ENCODE measurements at places on chromosomes 16 and 17.
A peak's percentile ranks its signal among the peaks of the same experiment; 100 is the strongest.

DNA sequence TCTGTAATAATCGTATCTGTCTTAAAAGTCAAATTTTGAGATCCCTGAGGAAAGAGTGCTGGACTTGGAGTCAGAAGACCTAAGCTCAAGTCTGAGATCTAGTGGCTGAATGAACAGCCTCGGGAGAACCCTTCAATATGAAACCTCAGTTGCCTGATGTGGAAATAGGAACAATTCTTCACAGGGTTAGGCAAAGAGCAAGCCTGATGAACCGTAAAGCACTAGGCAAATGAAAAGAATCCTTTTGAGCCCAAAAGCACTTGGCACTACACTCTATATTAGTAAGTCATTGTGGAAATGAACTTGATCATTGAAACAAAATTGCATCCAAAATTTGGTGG is 20.2 kb downstream of the TXNDC11 start:
- DNase-seq: no peak

DNA sequence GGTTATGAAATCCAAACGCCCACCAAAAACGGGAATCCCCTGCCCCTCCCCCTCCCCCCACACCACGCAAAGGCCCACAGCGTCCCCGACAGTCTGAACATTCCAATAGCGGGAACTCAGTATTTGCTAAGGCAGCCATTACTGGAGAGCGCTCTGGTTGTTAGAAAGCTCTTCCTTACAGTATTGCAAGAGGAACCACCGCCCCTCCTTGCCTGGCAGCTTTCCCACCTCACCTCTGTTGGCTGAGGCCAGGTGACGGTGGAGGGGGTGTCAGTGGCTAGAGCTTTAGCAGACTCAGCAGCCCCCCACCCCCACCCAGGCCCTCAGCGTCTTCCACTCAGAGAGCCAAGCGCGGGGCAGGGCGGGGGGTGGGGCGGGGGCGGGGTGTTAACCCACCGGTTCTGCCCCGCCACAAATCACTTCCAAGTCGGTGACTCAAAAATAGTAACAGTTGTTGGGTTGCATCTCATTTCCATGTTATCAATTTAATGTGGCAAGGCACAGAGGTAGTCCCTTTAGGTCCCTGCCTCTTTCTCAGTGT is 2.2 kb upstream of the PLEKHH3 start:
- DNase-seq: no peak

GRCh38 chr17:36088670-36089338 is 1.1 kb downstream of the CCL3 start:
- no peak for DNase-seq

GRCh38 chr17:58338841-58339754 is 10.5 kb upstream of the TSPOAP1 start:
- no peak for DNase-seq

DNA sequence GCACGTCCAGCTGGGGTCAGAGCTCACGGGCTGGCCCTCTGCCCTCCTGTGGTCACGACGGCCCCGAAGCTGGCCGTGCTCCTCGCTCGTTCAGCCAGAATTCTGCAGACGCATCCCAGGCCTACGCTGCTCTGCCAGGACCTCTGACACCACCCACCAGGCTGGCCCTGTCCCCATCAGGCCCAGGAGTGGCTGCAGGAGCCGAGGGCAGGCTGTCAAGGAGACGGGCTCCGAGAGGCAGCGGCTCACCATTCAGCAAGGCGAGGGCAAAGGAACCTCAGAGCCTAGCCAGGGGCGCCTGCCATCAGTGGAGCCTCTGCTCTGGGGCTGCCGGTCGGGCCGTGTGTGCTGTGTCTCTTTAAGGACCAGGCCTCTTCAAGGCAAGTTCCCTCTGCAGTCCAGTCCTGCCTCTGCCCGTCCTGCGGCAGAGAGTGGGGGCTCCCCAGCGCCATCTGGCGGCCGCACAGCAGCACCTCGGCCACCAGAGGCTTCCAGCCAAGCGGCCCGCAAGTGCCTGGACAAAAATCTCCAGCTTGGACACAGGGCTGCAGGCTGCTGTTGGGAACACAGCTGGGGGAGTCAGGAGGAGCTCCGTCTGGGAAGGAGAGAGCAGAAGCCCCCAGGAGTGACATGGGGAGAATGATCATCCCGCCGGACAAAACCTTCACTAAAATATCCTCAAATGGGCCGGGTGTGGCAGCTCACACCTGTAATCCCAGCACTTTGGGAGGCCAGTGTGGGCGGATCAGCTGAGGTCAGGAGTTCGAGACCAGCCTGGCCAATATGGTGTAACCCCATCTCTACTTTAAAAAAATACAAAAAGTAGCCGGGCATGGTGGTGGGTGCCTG is 7.4 kb upstream of the ABR start:
- peak; percentile 71 for DNase-seq

DNA sequence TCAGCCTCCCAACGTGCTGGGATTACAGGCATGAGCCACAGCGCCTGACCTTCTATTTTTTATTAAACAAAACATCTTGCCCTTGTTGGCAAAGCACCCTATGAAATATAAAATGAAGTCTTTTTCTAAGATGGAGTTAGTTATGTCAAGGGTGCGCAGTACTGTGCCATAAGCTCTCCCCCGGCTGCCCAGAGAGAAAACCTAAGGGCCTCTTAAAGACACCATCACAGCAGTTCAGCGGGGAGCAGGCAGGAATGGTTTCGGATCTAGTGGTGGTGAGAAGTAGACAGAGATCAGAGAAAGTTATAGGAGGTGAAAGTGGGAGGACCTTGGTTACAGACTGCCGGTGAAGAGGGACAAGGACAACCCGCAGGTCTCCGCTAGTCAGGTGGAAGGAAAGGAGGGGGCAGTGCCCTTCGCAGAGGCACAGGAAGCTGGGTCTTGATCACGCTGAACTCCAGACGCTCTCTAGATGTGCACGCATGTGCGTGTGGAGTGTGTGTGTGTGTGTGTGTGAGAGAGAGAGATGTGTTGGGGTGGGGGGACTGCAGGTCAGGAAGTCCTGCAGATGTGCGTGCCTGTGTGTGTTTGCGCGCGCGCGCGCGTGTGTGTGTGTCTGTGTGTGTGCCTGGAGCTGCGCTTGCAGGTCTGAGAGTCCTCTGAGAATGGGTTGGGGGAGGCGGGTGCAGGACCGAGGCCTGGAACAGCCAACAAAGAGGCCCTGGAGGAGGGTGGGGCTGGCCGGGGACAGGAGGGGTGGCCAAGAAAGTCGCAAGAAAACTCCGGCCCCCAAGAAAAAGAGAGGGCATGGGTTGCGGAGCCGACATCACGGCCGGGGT is 748 bp upstream of the CMTM3 start:
- no peak for DNase-seq

DNA sequence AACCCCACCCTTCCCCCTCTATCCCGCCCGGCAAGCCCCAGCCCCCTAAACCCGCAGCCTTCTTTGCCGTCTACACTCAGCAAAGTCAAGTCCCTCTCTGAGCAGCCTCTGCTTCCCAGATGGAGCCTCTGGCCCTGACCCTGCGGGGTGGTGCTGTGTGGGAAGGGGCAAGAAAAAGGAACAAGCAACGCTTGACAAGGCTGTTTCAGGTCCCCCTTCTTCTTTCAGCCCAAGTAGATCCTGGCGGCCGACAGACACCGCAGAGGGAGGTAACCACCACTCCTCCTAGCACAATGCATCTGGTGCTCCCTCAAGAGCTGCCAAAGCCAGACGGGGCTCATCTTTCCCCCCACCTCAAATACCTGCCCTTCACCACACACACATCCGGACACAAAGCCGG is 178.3 kb downstream of the ENGASE start:
- DNase-seq: no peak

- DNase-seq: peak; percentile 67
Measured at GRCh38 chr17:74961657-74962350, 10.8 kb downstream of the HID1 start.

DNA sequence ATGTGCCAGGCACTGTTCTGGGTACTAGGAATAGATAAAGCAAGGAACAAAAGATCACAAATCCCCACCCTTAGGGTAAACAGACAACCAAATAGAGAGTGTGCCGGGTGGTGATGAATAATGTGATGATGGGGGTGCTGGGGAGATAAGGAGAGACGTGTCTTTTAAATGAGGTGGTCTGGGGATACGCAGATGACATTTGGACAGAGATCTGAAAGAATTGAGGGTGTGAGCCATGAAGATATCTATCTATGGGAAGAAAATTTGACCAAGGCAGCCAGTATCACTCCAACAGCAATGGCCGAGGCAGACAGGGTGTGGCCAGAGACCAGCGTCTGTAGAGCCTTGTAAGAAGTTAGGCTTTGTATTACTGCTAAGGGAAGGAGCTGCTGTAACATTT is 165.3 kb downstream of the MRTFB start:
- DNase-seq: no peak

DNA sequence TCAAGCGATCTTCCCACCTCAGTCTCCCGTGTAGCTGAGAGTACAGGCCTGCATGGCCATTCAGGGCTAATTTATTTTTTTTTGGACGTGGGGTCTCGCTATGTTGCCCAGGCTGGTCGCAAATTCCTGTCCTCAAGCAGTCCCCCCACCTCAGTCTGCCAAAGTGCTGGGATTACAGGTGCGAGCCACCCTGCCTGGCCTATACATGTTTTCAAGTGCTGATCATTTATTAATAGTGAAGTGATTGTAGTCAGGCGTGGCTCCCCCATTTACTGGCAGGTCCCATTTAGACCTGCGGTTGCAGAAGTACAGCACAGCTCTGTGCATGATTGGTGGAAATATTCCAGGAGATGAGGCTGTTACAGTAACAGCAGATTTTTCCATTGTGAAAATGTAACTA is 8.4 kb downstream of the FOXK2 start:
- no peak for DNase-seq

DNA sequence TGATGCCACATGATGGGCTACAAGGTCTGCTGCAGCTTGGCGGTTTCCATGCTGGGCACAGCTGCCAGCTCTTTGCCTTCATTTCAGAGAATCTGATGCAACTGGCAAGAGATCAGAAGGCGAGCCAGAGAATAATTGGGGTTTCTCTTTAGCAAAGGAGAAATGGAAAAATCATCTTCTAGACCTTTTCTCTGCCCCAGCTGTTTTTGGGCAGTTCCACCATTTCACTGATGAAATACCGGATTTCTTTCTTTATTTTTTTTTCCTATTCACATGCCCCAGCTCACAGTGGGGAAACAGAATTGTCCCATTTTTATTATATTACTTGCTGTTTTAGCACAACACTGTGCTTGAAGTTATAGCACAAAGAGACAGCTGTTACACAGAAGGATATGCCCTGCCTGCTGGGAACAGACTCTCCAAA is 439.3 kb upstream of the GOT2 start:
- no peak for DNase-seq

DNA sequence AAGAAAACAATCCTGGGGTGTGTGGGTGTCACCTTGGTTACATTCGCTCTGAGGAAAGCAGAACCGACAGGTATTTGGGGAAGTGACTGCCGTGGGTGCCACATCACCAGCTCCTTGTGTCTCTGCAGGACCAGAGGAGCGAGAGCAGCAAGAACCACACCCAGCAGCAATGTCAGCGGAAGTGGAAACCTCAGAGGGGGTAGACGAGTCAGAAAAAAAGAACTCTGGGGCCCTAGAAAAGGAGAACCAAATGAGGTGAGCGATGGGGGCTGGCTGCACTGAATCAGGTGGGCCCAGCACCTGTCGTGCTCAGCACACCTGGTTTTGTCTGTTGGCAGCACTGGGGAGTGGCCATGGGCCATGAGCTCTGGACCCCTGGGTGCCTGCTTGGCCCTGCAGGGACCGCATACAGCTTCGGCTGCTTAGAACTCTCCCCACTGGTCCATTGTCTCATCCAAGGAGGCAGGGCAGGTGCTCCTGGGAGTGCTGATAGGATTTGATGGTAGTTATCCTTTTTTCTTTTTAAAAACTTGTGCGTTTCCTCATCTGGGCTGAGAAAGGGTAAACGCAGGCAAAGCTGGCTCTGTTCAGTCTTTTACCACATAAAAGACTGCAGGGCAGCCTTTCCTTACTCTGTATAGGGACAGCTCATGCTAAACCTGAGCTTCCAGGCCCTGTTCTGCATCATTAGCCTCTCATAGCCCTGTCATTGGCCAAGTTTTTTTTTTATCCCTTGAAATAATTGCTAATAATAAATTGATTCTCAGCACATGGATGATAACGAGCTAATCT is 29.4 kb downstream of the HMOX2 start:
- no peak for DNase-seq

- DNase-seq: no peak
Measured at GRCh38 chr17:36705874-36706731, 104.7 kb downstream of the MRM1 start.

DNA sequence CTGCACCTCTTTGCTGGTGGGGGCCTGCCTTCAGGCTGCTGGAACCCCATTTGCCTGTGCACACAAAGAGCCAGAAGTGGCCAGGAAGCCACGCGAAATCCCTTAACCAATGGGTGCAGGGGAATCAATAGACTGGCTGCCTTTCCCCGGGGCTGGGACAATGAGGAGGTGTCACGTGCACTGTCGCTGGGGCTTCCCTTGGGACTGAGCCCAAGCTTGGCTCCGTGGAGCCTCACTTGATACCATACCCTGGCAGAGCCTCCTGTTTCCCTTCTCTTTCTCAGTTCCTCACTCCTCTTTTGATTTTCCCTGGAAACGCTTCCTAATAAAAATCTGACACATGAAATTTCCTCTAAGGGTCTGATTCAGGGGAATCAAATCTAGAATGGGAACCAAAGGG is 38.8 kb upstream of the C16orf82 start:
- no peak for DNase-seq

- no peak for DNase-seq
Measured at GRCh38 chr16:15038689-15039088, 17.2 kb downstream of the NTAN1 start.

DNA sequence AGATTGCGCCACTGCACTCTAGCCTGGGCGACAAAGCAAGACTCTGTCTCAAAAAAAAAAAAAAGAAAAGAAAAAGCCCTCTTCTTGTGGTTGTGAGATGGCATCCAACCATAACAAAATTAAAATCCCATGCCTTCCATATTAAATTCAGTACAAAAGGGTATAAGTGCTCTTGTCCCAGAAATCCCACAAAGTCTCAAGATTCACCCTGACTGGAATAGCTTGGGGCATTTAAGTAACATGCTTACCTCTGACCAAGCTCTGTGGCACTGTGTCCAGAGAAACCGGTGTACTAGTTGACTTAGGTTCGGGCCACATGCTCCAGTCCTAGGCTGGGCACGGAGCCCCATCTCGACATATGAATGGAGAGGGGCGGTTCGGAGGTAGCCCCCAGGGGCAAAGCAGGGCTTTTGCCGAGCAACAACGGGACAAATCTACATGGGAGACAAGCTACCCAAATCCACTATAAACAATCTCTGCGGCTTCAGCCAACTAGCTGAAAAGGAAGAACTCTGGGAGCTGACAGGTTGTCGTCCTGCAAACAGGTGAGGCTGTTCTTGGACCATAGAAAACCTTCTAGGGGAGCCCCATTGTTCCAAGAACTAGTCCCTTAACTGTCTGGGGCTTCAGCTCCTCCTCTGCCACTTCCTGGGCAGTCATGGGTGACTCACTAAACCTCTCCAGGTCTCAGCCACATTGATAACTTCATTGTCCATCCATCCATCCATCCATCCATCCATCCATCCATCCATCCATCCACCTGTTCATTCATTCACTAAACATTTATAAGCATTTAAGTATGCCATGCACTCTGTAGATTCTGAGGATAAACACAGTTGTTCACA is 10.3 kb upstream of the IL4R start:
- no peak for DNase-seq

GRCh38 chr17:47621293-47622179 is 28.2 kb upstream of the KPNB1 start:
- DNase-seq: peak; percentile 30

- DNase-seq: no peak
Measured at GRCh38 chr17:29257756-29258155, 11.1 kb downstream of the CRYBA1 start.

GRCh38 chr17:63033142-63033541 is 67.1 kb downstream of the TANC2 start:
- no peak for DNase-seq

All from AG09319 (cell line).